Stimulated activated naive B cell treated with anti-CD40 and anti-IgM and Interleukin-4, amounts not matched to agents 10 μg/mL and 1 μg/mL and 100 μg/mL, for 72 hours (primary cell): ENCODE measurements at places on chromosomes 2 and 18.

GRCh38 chr18:64806232-64806631 is 657.3 kb upstream of the LINC00305 start:
- no peak for DNase-seq

DNA sequence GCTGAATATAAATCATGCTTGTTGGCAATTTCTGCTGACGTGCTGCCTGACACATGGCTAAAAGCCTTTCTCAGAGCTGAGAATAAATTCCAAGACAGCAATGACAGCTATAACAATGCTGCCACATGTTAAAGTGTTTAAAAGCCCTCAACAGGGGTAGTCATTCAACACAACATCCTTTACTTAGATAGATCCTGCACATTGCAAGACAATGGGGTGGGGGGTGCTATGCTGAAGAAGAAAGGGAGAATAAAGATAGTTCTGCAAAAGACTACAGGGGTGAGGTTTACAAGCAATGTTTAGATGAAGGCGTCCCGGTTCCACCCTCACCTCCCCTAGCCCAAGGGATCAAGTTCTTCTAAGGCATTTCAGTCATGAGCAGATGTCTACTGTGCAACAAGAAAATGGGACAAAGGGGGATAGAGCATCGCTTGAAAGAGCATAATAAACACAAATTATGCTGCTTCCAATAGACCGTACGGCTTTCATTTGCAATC is 291.0 kb upstream of the ACVR2A start:
- no peak for DNase-seq

DNA sequence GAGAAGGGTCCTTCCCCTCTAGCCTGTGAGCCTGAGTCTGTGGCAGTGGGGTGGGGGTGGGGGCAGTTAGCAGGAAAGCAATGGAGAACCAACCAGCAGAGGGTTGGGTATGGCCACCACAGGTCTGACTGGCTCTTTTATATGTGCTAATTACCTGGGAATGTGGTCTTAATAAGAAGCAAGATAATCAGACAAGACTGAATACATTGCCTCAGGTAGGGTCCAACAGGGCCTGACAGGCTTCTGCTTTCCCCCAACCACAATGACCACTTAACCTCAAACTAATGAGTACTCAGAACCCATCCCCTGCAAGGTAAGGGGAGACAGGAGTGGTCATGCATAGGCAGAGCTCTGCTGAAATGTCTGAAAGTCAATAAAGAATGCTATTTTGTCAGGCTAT is 39.2 kb upstream of the GALNT1 start:
- no peak for DNase-seq

DNA sequence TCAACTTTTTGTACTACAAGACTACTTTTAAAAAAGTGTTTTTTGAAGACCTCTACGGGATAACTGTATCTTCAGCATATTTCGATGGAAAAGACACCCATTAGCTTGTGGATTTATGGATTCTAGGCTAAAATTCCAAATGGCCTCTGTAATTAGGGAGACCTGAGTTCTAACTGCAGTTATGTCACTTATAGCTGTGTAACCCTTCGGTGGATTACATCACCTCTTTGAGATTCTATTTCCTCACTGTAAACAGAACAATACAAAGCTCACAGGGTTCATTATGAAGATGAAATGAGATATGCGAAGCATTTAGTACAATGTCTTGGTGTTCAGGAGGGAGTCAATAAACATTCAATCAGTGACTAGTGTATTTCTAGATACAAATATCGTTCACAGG is 24.2 kb downstream of the LMAN2L start:
- no peak for DNase-seq
